ENCODE measurements at places on chromosomes 4 and X.

DNA sequence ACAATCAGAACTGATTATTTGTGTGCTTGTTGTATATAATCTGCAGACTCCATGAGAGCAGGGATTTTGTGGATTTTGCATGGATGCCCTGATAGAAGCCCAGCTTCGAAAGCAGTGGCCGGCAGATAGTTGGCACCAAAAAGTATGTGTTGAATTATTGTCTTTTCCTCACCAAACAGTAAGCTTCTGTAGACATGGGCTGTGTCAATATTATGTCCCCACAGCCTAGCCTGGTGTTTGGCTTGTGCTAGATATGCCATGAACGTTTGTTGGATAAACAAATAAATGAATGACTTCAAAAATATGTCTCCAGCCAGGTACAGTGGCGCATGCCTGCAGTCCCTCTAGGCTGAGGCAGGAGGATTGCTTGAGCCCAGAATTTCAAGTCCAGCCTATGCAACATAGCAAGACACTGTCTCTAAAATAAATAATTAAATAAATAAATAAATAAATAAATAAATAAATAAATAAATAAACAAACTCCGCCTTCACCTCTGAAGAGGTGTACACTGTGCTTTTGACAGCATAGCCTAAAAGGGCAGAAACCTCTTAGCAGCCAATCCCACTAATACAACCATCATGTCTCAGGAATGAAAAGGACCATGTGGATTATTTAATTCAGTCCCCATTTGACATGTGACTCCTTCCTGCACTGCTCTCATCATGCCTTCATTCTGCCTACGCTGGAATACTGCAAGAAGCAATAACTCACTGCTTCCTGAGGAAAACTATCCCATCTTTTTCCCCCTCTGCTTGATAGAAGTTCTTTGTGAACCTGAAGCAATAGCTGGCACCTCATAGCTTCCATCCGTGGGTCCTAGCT lies 335.2 kb downstream of the FBXW7 start:
- no peak for DNase-seq

- DNase-seq, result no peak
Observed at GRCh38 chr4:71195924-71196323, 142.9 kb upstream of the SLC4A4 start.

- DNase-seq, result no peak
Observed at GRCh38 chr4:100778431-100778830, 260.6 kb upstream of the EMCN start.

DNA sequence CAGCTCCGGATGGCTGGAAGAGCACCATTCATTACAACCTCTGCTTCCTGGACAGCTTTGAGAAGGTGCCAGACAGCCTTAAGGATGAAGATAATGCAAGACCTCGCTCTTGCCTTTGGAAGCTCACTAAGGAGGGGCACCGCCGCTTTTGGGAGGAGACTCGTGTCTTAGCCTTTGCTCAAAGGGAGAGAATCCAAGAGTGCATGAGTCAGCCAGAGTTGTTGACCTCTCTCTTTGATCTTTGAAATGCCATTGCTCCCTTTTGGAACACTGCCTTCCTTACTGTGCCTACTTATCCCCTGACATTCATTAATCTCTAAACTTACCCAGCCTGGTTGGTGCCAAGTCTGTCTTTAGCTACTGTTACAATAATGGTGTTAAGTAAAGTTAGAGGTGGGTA lies 1.2 kb downstream of the FOXR2 start:
- DNase-seq, result no peak

- DNase-seq, result no peak
Observed at GRCh38 chrX:63330681-63331080, 20.5 kb downstream of the SPIN4 start.

GRCh38 chr4:173834151-173834550 lies 304.1 kb upstream of the HAND2 start:
- DNase-seq, result no peak

- DNase-seq, result no peak
Observed at GRCh38 chr4:73831569-73831968, 4.9 kb upstream of the CXCL6 start.

GRCh38 chr4:32454482-32454881 lies 1734.3 kb downstream of the PCDH7 start:
- no peak for DNase-seq

DNA sequence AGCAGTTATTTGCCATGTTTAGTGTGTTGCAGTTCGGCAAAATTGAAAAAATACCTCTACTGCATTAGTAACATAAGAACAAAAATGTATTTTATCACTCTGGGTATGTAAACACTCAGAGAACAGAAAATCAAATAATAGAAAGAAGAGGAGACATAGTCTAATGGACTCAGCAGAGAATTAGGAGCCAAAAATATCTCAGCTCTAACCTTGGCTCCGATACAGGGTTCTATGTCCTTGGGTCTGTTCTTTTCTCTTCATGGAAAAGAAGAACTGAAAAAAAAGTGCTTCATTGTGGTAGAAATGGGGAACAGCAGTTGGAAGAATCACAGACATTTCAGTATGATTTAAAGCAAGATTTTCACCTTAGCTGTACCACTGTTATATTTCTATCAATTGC lies 240.5 kb upstream of the CXXC4 start:
- no peak for DNase-seq
